ENCODE measurements at places on chromosomes 6 and 20.

GRCh38 chr6:53961679-53962370, 149.4 kb upstream of the MLIP start:
- DNase-seq = no peak

DNA sequence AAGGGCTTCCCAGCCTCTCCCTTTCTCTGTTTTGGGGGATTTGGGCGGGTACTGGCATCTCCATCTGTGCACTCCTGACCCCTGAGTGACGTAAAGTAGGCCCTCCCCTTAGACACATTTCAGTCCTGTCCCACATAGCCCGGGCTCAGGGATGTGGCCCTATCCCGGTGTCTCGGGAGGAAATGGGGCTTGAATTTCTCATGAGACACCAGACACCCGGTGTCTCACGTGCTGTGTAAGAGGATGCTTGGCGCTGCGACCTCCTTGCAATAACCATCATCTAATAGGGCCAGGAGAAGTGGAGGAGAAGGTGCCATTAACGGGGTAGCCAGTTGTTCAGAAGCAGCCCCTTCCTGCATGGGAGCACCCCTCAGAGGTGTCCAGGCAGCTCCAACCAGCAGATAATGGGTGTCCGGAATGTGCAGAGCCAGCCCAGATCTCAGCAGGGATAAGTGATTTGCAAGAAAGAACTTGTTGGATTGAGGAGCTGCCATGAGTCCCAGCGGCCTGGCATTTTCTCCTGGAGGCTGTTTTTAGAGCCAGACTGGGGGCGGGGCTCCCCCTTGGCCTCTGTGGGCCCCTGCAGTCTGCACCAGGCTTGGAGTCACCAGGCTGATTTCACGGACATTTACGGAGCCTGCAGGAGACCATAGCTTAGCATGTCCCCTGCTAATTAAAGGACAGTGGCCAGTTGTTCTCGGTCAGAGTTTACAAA, 372.0 kb downstream of the PREX1 start:
- no peak for DNase-seq

DNA sequence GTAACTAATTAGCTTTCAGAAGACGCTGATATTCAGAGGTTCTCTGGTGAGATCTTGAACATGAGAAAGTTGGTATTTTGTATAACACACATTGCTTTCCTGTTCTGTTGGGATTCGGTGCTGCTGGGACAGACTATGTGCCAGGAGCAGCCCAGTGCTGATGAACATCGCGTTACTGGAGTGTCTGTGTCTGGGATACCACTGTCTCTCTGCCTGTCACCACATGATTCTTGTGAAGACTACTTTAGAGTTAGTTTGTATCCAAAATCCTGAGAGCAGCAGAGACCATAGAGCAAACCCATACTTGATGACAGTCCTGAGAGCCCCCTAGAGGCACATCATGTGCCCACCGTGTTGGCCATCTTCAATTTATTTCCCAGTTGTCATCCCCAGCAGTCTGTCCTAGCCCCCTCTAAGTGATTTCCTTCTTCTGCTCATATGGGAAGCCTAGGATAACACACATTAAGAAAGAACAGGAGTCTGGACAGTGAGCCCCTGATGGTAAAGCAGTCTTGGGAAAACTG, 41.8 kb upstream of the TINAG start:
- DNase-seq = no peak

GRCh38 chr6:169529931-169530751, 171.7 kb downstream of the WDR27 start:
- DNase-seq = no peak

- DNase-seq = no peak
Observed at GRCh38 chr20:58565461-58566175, 50.4 kb upstream of the APCDD1L start.

- no peak for DNase-seq
Observed at GRCh38 chr6:2132416-2132815, 113.0 kb downstream of the GMDS start.

DNA sequence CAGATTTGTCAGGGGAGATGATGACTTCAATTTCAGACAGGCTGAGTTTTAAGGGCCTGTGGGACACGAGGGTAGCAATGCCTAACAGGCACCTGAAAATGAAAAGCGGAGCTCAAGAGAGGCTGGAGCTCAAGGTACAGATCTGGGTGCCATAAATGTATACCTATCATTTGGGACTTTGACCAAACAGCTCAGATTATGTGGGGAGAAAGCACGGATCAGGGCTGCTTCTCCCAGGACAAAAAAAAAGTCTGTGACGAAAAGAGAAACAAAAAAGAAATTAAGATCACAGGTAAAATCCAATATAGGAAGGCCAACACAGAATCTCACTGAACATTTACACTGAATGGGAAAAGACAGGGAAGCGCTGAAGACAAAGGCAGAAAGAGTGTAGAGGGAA, 1.9 kb downstream of the PRELID3B start:
- no peak for DNase-seq

GRCh38 chr6:121590438-121590837, 155.0 kb downstream of the GJA1 start:
- no peak for DNase-seq

DNA sequence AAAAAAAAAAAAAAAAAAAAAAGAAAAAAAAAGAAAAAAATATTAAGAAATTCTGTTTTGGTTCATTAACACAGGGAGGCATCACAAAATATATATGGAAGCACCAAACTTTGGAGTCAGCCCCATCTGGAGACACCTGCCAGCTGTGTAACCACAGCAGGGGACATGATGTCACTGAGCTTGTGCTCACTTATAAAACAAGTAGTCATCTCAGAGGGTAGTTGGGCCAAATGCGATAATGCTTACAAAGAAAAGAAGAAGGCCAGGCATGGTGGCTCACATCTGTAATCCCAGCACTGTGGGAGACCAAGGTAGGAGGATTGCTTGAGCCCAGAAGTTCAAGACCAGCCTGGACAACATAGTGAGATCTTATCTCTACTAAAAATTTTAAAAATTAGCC, 1.1 kb upstream of the BNIP5 start:
- DNase-seq = no peak

- no peak for DNase-seq
Observed at GRCh38 chr6:33850296-33850695, 46.5 kb upstream of the MLN start.

GRCh38 chr20:45011108-45011526, 44.8 kb downstream of the STK4 start:
- DNase-seq = no peak

DNA sequence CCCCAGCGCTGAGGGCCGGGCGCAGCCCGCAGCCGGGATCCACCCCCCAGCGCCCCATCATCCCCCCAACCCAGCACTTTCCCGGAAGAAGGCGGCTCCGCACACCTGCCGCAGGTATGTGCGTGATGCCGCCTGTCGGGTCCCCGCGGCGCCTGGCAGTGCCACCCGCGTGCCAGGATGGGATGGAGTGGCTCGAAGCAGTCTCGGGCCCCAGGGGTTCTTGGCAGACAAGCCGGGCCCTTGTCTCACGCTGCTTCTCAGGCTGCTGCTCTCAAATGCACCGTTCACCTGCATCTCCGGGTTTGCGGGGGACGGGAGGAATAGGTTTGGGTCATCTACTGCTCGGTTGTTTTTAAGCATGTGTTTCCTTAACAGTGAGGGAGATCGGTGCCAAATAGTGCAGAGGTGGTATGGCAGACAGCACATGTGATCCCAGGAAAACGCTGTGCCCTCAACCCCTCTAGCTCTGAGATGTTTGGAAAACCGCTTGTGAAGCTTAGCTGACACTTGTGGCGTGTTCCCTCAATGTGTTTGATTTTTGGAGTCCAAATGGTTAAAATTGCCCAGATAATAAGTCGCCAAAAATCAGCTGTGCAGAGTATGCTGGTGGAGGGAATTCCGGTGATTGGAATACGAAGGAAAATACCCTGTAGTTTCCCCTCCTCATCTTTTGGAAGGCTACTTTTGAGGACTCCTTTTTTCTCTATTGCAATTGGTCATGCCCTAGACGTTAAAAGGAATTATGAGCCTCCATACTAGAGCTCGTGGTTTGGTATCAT, 926 bp downstream of the MYLIP start:
- DNase-seq = peak; percentile 38

- DNase-seq = peak; percentile 36
Observed at GRCh38 chr6:167825332-167826229, 1.1 kb upstream of the AFDN start.

- no peak for DNase-seq
Observed at GRCh38 chr6:68502946-68503345, 132.1 kb upstream of the ADGRB3 start.

GRCh38 chr6:12750416-12750815, 33.8 kb downstream of the PHACTR1 start:
- no peak for DNase-seq

GRCh38 chr6:168145747-168146596, 67.0 kb upstream of the FRMD1 start:
- DNase-seq = no peak

- DNase-seq = no peak
Observed at GRCh38 chr6:106802139-106802538, 172.4 kb downstream of the CD24 start.

GRCh38 chr6:75204217-75204958, 1.5 kb downstream of the COL12A1 start:
- DNase-seq = no peak

DNA sequence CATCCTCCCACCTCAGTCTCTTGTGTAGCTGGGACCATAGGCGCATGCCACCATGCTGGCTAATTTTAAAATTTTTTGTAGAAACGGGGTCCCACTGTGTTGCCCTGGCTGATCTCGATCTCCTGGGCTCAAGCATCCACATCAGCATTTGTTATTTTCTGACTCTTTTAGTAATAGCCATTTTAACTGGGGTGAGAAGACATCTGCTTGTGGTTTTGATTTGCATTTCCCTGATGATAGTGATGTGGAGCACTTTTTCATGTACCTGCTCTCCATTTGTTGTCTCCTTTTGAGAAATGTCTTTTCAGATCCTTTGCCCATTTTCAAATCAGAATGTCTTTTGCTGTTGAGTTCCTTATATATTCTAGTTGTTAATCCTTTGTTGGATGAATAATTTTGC, 22.2 kb upstream of the TULP4 start:
- no peak for DNase-seq

DNA sequence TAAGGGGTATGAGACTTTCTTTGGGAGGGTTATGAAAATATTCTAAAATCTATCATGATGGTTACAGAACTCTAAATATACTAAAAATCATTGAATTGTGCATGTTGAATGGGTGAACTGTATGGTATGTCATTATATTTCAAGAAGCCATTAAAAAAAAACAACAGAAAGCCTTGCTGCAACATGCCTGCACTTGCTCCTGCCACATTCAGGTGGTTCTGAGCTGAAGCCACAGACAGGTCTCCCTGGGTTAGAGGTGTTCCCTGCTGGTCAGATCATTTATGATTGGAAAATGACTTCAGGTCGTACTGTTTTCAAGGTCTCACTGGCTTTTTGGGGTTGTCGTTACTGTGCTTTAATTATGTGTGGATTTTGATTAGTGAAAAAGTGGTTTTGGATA, 13.3 kb downstream of the GMPR start:
- no peak for DNase-seq

GRCh38 chr6:28505733-28506132, 9.9 kb downstream of the GPX6 start:
- no peak for DNase-seq

GRCh38 chr6:142903812-142904211, 41.2 kb downstream of the HIVEP2 start:
- DNase-seq = no peak

DNA sequence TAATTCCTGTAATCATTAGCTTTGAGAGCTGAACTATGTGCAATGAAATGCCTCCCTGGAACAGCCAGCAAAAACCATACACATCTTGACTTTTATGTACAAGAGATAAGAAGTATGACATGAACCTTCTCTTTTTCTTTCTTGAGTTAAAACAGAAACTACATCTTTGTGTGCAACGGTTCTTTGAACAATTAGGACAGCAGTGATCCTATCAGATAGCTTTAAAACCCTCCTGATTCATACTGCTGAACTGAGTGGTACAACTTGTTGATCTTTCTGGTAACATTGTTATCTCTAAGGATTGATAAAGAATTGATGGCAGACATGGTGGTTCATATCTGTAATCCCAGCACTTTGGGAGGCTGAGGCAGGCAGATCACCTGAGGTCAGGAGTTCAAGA, 43.4 kb downstream of the TRAF3IP2 start:
- DNase-seq = no peak

- DNase-seq = no peak
Observed at GRCh38 chr6:32689531-32690501, 23.4 kb upstream of the HLA-DQB1 start.

DNA sequence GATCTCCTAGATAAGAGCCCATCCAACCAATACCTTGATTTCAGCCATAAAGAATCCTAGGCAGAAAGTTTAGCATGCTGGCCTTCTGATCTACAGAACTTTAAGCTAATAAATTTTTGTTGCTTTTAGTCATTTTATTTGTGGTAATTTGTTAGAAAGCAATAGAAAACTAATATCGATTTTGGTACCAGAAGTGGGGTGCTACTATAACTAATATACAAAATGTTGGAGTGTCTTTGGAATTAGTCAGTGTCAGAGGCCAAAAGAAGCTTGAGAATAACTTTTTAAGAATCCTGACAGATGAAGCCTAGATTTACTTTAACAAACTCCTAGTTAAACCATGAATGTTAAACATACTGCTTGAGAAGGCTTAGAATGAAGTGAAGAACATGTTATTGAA, 83.6 kb upstream of the HSF2 start:
- DNase-seq = no peak

GRCh38 chr6:134308800-134309199, 9.1 kb downstream of the SGK1 start:
- DNase-seq = no peak

GRCh38 chr6:4776493-4777393, 539 bp downstream of the CDYL start:
- peak; percentile 44 for DNase-seq

DNA sequence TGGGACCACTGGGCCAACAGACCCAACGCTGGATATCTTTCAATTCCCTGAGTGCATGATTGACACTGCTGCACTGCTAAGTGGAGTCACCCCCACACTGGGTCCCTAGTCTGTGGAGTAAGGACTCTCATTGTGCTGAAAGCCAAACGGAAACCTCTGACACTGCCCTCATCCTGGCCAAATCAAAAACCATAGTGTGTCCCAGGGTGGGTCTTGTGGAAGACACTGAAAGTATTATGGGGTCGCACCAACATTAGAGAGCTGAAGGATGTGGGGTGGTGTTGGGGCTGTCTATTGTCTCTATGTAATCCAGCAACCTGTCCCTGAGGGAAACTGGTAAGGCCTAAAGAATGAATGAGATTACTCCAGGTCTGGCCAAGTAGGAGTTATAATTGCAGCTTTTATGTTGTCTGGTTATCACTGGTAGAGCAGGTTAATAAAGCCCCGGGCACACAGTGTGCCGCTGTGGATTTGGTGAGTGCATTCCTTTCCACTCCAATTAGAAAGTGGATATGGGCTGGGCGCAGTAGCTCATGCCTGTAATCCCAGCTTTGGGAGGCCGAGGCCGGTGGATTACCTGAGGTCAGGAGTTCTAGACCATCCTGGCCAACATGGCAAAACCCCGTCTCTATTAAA, 57.9 kb downstream of the HLA-A start:
- DNase-seq = no peak
